ENCODE measurements at places on chromosomes 3 and 15.
A peak's percentile ranks its signal among the peaks of the same experiment; 100 is the strongest.

DNA sequence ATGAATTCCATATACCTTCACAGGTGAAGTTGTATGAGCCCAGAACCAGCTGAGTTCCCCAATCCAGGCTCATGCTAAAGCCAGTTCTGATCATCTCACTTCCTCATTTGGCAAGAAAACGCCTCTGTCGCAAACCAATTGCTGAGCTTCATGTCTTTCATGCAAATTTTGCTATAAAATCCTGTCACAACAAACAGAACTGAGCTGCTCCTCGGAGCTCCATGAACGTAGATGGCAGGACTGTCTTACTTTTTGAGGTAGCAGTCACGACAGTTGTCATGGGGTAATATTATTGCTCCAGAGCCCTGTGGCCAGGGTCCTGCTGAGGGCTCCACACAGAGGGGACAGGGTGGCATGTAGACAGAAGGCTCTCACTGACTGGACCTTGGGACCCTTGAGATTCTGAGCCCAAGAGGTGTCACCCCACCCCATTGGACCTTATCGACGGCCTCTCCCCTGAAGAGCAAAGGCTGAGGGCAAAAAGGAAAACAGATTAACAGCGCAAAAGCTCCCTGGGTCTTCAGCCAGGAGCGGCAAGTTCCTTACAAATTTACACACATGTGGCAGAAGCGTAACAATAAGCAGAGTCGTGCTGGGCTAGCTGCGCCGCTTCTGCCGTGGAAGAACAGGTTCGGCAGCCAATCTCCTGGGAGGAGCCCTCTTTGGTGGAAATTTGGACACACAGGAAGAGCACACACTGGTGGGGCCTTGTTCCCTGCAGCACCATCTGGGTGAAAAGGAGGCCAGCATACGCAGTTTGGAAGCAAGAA, 249.2 kb downstream of the OPA1 start:
- DNase-seq: no peak

- no peak for DNase-seq
Observed at GRCh38 chr3:14497321-14497720, 42.8 kb downstream of the GRIP2 start.

GRCh38 chr3:126542340-126543241, 16.1 kb downstream of the C3orf22 start:
- no peak for DNase-seq

- no peak for DNase-seq
Observed at GRCh38 chr3:130506031-130506430, 10.9 kb upstream of the COL6A6 start.

DNA sequence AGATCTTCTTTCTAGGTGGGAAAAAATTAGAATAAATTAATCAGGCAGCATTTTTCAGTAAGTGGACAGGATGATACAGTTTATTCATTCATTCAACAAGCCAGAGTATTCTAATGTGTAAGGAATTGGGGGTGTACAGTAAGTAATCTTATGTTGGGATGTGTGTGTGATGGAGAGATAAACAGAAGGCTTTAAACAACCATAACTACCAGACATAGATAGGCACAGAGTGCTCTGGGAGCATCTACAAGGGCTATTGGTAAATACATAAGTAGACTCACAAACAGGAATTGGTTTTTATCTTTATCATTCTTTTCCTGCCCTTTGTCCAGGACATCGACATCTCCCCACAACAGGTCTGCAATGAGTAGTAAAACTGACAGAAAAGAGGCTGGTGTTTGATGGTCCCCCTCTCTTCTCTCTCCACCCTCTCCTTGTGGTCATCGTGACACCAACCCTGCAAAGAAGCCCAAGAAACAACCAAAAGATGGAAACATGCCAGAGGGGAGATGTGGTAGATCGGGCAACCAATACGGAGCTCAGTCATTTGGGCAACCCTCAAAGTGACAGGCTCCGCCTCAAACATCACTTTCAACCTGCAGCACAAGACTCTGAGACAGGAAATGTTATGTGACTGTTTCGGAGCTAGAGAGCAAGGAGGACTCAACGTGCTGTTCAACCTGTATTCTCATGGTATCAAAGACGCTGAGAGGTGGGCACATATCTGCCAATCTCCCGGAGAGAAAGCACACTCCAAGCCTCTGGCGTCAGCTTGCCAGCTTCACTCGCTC, 28.7 kb upstream of the B3GNT5 start:
- DNase-seq: no peak

GRCh38 chr15:68145706-68146105, 59.4 kb downstream of the CALML4 start:
- DNase-seq: no peak

GRCh38 chr15:85748729-85749128, 46.0 kb downstream of the KLHL25 start:
- no peak for DNase-seq

- no peak for DNase-seq
Observed at GRCh38 chr3:118782755-118783202, 251.9 kb downstream of the IGSF11 start.

DNA sequence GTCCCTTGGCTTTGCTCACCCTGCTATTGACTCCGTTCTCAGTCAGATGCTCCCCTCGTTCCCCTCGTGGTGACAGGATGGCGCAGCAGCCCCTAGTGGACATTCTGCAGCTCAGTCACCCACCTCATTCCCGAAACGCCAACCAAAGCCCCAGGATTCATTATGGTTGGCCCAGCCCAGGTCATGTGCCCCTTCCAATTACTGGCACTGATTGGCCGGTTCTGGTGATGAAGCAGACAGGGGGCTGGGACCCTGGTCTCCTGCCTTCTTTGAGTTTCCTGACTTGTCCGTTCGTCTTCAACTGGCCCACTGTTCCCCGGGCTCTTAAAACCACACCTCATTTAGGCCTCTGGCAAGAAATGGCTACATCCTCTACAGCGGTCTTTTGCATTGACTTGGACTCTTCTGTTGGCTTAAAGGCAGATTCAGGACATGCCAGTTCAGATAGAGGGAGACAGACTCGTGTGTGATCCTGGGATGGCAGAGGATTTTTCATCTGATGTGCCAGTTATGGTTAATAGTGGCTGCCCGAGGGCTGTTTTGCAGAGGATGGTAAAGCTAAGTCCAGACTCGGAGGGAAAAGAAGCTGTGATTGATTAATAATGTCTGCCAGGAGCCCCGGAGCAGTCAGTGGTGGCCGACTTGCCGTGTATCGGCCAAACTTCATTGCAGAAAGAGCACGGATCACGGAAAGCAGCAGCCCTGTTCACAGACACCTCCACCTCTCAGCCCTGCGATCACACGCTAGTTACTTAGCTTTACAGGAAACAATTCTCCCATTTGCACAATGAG, 37.8 kb downstream of the LSM3 start:
- DNase-seq: peak; percentile 90

GRCh38 chr3:159632128-159632527, 356.5 kb upstream of the IL12A start:
- DNase-seq: no peak

DNA sequence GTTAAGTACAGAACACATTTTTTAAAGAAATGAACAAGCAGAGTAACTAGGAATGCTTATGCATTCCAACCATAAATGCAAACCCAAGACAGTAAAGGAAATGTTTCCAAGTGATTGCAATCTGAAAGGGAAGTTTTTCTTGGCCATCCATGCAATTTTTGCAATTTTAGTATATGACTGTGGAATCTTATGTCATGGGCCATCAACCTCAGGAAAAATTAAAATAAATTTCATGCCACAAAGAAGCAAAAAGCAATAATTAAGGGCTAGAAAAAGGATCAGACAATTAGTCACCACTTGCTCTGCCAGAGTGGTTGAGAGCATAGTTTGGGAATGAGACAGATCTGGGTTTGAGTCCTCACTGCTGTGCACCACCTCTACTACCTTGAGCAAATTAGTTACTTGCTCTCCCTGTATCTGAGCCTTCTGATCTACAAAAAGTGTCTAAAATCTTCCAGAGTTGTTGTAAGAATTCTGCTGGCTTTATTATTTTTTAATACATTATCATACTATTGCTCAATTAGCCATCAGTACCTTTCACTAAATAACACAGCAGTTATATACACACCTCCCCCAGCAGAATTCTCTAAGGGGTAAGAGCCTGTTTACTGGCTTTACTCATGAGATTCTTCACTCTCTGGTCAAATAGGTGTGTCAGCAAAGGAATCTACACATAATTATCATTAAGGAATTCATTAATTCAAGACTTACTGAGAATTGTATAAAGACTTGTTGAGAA, 49.7 kb upstream of the FBN1 start:
- no peak for DNase-seq

DNA sequence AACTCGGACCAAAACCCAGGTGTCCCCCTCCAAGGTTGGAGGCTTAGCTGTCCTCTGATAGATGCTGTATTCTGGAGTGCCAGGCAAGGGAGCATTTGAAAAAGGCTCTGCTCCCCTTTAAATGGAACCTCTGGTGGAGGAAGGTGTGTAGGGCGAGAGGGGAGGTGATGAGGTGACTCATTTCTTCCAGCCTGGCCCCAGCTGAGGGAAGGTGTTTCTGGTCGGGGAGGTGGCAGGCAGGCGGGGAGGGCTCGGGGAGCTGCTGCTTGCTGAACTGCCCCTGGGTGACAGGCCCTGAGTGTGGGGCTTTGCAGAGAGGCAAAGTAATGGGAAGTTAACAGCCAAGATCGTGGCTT, 18.8 kb downstream of the PSTPIP1 start:
- DNase-seq: no peak

DNA sequence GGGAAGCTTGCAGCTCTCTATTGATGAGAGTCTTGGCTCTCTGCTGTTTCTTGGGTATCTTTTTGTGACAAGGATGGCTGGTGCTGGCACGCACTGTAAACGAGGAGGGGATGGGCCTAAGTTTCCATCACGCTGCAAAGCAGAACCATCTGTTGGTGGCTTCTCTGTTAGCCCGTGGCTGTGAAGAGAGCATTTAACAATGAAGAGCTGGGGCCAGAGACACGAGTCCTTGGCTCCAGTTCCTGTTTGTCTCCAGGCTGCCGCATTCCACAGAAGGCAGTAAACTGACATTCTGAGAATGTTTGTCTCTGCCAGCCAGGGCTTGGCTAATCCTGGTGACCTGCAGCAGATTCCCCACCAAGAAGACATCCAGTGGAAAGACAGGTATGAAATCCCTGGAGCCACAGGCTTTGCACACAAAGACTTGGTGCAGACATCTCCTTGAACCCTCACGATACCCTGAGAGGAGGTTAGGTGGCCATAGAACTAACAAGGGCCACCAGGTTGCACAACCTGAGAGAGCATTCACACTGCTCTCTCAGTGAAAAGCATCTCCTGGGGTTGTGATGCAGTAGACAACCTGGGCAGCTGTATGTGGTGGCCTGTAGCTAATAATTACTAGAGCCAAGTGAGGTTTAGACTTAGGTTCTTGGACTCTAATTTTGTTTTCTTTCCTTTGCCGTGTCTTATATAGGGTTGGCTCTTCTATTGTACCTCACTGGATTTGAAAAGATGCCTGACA, 130.9 kb downstream of the ASB7 start:
- DNase-seq: no peak

DNA sequence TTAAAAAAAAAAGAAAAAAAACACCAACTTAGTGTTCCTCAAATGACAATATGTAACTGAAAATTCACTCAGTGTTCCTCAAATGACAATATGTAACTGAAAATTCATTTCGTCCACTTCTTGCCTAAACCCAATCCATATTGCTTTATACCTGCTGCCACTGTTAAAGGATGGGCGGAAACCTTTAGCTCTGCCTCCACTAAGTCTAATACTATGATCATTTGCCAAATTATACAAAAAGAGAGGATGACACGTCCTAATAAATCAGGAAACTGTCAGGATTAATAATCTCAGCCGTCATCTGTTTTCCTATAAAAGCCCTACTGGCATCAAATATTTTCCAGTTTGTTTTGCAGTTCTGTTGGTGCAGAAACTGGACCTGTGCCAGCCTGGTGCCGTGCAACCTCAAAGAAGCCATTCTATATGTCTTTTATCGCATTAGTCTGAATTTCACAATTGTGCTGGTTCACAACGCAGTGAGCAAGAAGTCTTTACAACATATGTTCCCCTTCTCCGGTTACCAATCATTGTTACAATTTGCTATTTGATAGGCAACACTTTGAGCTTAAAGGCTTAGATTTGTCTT, 160.4 kb upstream of the KCNH8 start:
- DNase-seq: peak; percentile 37

- no peak for DNase-seq
Observed at GRCh38 chr15:69758810-69759790, 306.5 kb downstream of the RPLP1 start.

DNA sequence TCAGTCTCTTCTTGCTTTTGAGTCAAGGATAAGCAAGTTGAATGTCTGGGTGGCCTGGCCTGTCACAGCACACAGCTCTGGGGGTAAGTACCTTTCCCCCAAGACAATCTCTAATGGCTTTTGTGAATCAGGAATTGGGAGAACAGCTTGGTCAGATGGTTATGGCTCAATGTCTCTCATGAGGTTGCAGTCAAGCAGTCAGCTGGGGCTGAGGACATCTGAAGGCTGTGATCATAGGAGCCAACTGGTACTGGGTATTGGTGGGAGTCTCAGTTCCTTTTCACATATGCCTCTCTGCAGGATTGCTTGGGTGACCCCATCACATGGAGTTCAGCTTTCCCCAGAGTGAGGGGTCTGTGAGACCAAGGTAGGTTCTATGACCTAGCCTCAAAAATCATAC, 33.0 kb upstream of the TMEM158 start:
- DNase-seq: no peak

DNA sequence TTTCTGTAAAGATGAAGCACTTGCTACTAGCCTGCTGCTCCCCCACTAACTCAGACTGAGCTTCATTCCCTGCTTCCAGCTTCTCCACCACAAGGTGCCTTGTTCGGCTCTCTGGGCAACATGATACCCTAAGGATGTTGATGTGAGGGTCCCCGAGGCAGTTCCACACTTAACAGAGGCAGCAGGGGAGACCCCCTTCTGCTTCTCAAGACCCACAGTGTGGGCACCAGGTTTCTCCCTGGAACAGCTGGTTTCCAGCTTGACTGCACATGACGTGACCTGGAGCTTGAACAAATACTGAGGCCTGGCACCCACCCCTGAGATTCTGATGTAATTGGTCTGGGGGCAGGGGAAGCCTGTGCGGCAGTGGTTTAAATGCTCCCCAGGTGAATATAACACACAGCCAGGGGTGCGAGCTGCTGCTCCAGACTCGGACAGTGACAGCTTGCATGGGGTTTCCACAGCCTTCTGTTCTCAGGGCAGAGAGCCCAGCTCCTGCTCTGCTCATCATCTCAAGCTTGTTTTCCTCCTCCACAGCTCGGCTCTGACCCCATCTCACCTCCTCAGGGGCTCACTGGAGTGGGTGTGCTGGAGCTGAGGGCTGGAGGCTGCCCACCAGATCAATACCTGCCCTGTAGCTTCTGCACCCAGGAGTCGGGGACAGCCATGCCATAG, 95.0 kb upstream of the HACD2 start:
- no peak for DNase-seq

- no peak for DNase-seq
Observed at GRCh38 chr3:10515396-10515795, 10.0 kb upstream of the ATP2B2 start.

- DNase-seq: no peak
Observed at GRCh38 chr3:43025423-43025822, 46.3 kb downstream of the GASK1A start.

DNA sequence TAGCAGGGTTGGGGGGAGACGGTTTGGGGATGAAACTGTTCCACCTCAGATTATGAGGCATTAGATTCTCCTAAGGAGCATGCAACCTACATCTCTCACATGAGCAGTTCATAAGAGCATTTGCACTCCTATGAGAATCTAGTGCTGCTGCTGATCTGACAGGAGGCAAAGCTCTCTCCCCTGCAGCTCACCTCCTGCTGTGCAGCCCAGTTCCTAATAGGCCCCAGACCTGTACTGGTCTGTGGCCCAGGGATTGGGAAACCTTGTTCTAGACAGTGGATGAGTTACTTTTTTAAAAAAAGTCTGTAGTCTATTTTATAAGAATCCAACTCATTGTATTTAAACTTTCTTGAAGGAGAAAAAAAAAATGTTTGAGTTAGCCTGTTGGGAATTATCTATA, 100.0 kb downstream of the HHLA2 start:
- DNase-seq: no peak

- peak; percentile 58 for DNase-seq
Observed at GRCh38 chr3:50971487-50971924, 296.8 kb downstream of the DOCK3 start.

Measured in SK-N-DZ (cell line).